KBM-7 (cell line): ENCODE measurements at places on chromosomes 16 and 17.

GRCh38 chr16:89409161-89409711 is 81.1 kb downstream of the ANKRD11 start:
- DNase-seq: peak; percentile 19

DNA sequence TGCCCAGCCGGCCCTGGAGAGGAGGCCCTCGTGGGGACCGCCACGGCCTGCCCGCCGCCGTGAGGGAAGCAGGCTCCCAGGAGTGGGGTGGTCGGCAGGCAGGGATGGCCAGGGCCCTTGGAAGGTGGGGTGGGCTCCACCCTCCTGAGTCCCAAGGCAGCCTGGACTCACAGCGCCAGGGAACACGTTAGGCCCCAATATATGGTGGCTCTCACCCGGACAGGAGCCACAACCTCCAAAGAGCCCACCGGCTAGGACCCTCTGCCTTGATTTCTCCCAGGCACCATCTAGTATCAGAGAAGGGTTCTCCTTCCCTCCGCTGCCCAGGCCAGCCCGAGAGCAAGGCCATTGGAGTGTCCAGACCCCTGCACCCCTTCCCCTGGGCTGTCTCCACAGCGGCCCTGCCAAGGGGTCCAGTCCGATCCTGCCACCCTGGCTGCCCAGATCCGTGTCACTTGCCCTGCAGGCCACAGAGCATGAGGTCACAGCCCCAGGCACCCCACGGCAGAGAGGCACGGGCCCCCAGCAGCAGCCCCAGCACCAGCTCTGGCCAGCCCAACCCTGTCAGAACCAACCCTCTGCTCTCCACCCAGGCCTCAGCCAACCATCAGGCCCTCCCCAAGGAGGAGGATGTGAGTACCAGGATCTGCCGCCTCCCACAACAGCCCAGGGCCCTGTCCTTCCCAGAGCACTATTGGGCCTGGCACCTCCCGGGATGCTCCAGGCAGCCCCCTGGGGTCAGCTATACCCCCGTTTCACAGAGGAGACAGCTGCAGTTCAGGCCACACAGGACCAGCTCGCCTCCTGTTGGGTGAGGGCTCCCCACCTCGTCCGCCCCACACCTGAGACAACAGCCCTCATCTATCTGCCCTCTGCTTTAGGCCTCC is 1.1 kb upstream of the AXIN1 start:
- DNase-seq: no peak

- DNase-seq: no peak
Observed at GRCh38 chr17:54153423-54153822, 330.7 kb downstream of the KIF2B start.

GRCh38 chr16:4664538-4665418 is 28.6 kb upstream of the NUDT16L1 start:
- peak; percentile 89 for DNase-seq

- DNase-seq: peak; percentile 90
Observed at GRCh38 chr16:67246081-67246755, 1.1 kb downstream of the FHOD1 start.

- no peak for DNase-seq
Observed at GRCh38 chr17:70582777-70583176, 413.4 kb downstream of the KCNJ2 start.

DNA sequence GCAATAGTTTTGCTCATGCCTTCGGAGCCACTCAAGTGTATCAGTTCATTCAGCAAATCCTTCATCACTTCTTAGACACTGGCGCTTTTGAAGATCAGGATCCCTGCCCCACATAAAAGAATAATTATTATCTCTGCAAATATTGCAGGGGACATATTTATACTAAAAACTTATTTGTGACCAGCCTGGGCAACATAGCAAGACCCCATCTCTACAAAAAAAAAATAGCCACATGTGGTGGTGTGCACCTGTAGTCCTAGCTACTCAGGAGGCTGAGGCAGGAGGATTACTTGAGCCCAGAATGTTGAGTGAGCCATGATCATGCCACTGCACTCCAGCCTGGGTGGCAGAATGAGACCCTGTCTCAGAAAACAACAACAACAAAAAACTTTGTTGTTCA is 1.7 kb upstream of the APPBP2 start:
- DNase-seq: no peak

GRCh38 chr16:16113076-16113475 is 110.2 kb downstream of the ABCC6 start:
- DNase-seq: no peak

DNA sequence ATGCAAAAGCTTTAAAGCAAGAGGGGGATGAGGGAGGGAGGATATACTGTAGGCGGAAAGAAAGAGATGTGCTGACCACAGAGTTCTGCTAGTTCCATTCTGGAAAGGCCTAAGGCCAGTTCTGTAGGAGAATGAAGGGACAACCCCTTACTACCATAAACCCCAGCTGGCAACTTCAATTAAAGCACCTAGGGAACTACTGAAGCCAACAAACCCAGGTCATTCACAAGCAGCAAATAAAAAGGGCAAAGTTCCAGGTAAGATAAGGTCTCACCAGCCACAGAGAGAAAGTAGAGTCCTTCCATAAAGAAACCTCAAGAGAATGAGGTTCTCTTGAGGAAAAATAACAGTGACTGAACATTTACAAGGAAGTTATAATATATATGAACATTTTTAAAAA is 12.8 kb downstream of the TERF2 start:
- DNase-seq: no peak

GRCh38 chr17:265718-266117 is 84.3 kb upstream of the DOC2B start:
- no peak for DNase-seq
